ENCODE measurements at places on chromosomes 12 and 14.

DNA sequence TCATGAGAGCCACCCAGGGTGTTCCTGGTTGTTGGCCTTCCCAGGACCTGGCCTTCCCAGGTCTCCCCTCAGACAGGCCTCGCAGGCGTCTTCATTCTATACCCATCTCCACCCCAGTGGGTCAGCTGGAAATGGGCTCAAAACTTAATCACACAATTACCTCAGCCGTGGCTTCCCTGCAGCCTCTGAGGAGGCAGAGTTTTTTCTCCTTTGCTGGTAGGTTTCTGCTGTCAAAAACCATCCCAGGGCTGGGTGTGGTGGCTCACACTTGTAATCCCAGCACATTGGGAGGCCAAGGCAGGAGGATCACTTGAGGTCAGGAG is 13.2 kb downstream of the NFKBIA start:
- no peak for DNase-seq

DNA sequence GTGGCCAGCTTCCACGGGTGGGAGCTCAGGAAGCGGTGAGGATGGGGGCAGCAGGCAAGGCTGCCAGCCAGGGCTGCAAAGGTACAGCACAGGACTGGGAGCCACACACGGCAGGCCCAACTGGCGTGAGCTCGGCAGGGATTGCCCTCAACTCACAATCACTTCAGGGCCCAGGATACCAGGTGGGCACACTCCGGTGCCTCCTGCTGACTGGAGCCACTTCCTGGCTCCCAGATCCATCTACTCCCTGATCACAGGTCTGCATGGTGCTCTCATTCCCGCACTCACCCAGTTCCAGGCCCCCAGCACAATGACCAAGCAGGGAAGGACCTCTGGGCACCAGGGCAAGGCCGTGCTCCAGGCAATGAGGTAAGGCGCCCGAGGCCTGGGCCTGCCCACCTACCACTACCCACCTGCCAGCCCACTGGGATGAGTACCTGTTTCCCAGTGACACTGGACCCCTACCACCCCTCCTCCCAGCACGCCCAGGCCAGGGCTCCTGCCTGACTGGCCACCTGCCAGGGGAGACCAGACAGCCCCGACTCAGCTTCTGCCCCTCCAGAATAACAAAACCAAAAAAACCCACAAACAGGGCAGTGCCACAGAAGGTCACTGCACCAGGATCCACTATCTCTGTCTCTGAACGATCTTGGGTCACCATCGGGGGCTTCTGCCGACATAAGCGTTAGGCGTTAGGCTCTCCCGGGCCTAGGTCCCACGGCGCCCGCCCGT is 1.8 kb downstream of the JAG2 start:
- DNase-seq, result no peak

DNA sequence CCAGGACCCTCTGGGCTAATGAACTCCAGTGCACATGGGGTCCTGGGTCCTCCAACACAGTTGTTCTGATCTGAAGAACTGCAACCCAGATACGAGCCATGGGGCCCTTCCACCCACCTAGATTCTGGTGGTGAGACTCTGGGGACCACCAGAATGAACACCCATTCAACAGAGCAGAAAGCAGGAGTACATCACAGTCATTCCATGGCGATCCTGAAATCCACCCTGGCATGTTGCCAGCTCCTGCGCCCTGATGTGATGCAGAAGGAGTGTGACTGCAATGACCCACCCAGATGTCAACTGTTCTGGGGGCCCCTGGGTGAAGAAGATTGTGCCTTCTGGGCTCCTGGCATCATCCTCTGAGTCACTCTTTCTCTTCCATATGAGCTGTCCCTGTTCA is 211.6 kb downstream of the KIF26A start:
- DNase-seq, result no peak

- no peak for DNase-seq
Measured at GRCh38 chr14:68634874-68635595, 157.8 kb downstream of the ZFP36L1 start.

GRCh38 chr14:69553252-69553651 is 21.4 kb downstream of the CCDC177 start:
- no peak for DNase-seq

DNA sequence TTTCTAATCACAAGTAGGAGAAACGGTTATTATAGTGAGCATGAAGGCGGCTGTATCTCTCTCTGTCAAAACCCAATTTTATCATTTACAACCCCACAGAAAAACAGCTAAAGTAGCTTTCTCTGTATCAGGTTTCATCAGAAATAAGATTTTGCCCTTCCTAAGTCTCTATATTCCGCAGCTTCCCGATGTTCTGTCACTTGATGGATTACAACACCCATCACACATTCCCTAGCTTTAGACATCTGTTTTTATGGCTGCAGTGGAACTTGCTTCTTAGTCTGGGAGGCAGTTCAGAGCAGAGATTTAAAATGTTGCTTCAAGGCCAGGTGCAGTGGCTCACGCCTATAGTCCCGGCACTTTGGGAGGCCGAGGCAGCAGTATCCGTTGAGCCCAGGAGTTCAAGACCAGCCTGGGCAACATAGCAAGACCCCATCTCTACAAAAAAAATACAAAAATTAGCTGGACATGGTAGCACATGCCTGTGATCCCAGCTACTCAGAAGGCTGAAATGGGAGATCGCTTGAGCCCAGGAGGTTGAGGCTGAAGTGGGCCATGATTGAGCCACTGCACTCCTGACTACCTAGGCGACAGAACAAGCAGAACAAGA is 27.6 kb upstream of the FOXN3 start:
- DNase-seq, result no peak

DNA sequence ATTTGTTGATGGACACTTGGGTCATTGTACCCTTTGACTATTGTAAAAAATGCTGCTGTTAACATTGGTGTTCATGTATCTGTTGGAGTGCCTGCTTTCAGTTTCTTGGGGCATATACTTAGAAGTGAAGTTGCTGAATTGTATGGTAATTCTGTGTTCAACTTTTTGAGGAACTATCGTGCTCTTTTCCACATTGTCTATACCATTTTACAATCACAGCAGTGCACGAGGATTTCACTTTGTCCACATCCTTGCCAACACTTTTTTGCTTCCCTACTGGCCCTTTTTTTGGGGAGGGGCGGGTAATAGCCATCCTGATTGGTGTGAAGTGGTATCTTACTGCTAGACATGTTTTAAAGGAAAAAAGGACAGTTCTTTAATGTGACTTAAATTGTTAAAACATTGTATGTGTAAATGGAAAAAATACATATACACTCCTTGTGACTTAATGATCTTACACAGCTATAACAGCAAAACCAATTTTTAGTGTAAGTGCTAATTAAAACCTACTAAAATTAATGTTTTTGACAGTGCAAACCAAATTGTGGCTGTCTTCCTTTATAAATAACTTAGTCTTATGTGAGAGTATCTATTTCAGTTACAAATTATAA is 52.7 kb downstream of the WNK1 start:
- no peak for DNase-seq

- DNase-seq, result no peak
Measured at GRCh38 chr12:87142342-87142741, 886.2 kb upstream of the MGAT4C start.

DNA sequence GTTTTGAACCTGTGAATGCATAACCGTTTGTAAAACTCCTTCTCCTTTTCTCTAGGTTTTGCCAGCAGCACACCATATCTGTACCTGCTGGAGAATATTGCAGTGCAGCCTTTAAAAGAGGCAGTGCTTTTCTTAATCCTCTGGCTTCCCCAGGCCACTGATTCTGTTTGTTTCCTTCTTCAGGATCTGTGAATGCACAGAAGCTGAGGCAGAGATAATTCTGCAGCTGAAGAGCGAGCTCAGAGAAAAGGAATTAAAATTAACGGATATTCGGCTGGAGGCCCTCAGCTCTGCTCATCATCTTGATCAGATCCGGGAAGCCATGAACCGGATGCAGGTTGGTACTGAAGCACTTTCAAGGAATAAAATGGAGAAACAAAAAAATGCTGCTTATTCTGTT is 348.7 kb downstream of the NAV3 start:
- no peak for DNase-seq

- peak; percentile 1 for DNase-seq
Measured at GRCh38 chr14:81211844-81212243, 8.9 kb downstream of the GTF2A1 start.

GRCh38 chr14:62796431-62796830 is 248.8 kb downstream of the KCNH5 start:
- no peak for DNase-seq

GRCh38 chr14:99972748-99973466 is 92.3 kb upstream of the EVL start:
- no peak for DNase-seq

GRCh38 chr12:108914121-108914531 is 34.2 kb downstream of the DAO start:
- no peak for DNase-seq

DNA sequence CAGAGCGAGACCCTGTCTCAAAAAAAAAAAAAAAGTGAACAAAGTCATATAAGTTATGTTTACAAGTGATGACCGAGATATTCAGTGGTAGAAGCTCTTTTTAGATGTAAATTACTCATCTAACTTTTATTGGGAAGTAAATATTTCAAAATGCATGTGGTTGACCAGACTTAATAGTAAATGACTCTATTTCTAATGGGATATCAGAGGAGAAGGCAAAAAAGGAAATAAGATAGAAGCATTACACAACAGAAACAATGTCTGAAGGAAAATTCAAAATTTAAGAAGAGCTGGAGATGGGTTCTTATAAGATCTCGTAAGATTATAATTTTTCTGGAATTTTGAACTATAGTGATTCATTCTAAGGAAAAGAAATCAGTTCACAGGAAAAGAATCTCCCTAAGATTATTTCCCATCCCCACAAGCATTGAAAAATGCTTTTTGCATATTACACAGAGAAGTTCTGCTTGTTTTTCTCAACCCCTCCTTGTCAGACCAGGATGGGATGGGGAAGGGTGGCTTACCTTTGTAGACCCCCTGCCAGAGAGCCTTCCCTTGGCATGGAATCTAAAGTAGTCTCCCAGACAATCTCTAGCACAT is 63.1 kb upstream of the STK38L start:
- DNase-seq, result no peak

- DNase-seq, result no peak
Measured at GRCh38 chr14:75928690-75929181, 53.1 kb downstream of the TGFB3 start.

Measured in NCI-H774 (cell line).